ENCODE measurements at places on chromosomes 2 and 18.

DNA sequence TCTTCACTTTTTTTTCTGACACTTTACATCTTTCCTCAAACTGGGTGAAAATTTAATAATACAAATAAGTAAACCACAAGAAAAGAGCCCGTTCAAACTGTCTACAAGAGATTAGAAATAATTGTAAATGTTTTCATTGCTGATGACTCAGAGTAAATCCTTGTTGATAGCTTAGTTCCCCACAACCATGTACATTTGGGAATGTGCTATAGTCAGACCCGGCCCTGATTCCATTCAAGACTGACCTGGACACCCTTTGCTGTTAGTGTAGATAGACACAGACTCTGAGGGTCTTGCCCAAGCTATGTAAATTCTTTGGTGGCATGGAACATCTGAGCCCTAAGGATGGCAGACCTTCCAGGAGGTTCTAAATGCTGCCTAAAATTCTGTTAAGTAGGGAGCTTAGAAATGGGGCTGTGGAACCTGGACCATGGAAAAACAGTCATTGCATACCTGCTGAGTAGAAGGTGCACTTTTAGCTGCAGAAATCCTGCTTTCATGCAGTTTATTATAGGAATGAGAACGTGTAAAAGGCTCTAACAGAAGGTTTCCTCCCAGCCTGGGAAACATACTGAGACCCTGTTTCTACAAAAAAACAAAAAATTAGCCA, 3.7 kb downstream of the MALT1 start:
- no peak for DNase-seq

DNA sequence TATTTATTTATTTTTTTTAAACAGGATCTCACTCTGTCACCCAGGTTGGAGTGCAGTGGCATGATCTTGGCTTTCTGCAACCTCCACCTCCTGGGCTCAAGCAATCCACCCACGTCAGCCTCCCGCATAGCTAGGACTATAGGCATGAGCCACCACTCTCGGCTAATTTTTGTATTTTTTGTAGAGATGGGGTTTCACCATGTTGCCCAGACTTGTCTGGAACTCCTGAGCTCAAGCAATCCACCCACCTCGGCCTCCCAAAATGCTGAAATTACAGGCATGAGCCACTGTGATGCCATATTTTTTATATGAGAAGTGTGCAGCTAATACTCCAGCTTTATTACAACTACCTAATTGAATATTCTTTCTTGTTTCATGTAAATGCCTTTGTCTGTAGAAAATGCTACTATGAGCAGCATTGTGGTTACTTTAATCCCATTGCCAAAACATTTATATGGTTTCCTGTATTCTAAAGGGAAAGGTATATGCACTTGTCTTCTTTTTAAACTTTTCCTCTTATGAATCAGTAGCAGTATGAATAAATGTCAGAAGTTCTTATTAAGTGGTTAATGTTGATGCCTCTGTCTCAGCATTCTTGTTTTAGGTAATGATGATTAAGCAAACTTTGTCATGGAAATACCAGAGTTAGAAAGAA, 9.5 kb upstream of the BCL2L11 start:
- DNase-seq = no peak

GRCh38 chr2:138959031-138959430, 178.8 kb upstream of the NXPH2 start:
- DNase-seq = no peak

DNA sequence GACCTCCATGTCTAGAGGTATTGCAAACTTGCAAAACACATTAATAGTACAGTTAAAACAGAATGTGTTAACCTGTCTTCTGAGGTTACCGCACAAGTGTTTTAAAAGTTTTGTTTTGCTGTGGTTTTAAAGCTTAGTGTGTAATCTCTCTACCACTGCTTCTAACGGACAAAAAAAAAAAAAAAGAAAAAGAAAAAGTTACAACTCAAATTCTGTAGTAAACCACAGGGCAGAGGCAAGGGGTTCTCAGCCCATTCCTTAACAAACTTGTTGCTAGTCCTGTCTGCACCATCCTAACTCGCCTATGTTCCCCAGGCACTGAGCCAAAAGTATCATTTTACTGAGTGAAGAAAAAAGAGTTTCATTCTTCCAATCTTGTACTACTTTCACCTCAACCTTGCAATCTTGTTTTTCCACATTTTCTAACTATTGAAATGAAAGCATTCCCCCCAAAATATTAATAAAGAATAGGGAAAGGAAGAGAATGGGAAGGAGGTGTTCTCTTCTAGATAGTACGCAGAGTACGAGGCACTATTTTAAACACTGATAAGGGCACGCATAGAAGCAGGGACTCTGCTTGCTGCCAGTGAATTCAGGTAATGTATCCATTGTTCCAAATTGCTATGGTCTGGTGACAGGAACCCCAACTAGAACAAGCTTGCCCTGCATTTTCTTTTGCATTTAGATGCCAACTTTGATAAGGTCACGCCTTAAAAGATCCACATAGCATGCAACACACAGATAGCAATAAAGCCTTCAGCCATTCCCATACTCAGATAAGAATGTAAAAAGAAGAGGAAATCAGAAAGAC, 47.1 kb downstream of the IKZF2 start:
- no peak for DNase-seq

DNA sequence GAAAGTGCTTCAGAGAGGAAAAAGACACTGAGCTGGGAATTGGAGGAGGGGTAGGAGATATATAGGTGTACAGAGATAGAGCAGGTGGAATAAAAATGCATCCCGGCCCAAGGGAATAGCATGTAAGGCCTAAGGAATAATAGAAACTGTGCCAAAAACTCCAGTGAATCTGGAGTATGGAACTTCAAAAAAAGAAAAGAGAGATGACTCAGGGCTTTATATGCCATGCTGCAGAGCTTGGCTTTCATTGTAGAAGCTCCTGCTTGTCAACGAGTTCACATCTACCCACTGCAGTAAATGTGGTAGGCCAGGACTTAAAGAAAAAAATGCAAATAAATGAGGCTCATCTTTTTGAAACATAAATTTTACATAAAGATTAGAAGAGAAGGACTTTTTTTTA, 131.8 kb downstream of the MREG start:
- DNase-seq = no peak

DNA sequence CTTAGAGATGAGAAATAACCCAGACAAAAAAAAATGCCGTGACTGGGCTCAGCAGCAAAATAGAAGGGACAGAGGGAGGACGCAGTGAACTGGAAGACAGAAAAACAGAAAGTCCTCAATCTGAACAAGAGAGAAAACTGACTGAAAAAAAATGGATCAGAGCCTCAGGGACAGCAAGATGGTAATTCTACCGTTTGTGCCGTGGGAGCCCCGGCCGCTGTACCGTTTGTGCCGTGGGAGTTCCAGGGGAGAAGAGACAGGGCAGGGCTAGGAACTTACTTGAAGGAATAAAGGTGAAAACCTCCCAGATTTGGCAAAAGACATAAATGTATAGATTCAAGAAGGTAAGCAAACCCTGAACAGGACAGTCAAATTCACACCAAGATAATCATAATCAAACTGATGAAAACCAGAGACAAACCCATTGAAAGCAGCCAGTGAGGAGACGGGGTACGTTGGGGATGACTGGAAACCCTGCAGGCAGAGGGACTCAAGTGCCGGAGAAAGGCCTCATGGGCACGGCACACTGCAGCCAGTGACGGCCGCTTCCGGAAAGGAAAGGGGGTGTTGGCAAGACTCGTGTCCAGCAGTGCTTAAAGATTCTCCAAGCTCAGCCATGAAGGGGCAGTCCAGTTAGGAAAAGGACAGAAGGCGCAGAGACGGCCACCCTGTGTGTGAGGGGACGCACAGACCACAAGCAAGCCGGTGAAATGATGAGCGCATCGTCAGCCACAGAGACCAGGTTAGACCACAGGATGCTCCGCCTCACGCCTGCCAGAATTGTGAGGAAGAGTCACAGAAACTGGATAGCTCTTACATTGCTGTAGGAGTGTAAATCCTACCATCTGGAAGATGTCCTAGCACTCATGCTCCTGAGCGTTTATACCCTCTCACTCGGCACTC, 40.0 kb upstream of the NFATC1 start:
- no peak for DNase-seq

- DNase-seq = no peak
These were observed 163.4 kb downstream of the UBE2E3 start for GRCh38 chr2:181143790-181144300.

DNA sequence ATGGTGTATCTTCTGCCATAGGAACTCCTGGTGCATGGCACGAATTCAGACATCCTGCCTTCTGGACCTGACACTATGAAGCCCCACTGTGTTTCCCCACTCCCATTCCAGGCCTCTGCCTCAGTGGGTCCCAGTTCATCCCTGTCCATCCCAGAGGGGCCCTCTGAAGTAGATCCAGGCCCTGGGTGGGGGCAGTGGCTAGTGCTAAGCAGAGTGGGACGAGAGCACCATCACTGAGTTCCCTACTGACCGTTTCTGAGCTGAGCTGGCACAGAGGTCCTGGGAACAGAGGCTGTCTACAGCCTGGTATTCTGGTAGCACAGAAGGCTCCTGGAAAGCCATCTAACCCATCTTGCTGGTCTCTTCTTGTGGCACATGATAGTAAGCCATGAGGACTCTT, 54.0 kb downstream of the ATOH8 start:
- no peak for DNase-seq

DNA sequence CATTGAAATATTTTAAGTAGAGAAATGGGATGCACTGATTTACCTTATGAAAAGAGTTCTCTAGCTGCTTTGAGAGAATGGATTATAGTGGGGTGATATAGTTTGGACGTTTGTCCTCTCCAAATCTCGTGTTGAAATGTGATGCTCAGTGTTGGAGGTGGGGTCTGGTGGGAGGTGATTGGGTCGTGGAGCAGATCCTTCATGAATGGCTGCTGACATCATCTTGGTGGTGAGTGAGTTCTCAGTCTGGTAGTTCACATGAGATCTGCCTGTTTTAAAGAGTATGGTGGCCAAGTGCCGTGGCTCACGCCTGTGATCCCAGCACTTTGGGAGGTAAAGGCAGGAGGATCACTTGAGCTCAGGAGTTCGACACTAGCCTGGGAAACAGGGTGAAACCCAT, 58.7 kb upstream of the SH3RF3 start:
- no peak for DNase-seq

DNA sequence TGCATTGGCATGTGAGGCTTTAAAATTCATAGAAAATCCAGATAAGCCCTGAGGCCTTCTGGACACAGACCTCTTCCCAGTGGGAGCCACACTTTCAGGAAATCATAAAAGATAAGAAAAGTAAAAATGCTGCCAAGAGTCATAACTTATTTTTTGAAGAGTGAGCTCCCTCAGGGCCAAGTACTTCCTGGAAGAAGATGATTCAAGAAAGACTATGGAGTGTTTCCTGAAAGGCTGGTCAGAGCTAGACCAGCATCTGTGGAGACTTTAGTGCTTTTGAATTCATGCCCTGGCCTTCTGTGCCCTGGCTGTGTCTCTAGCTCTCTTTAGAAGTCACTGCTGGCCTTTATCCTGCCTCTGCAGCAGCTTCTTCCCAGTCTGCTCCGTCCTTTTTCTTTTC, 6.4 kb upstream of the XDH start:
- DNase-seq = no peak

DNA sequence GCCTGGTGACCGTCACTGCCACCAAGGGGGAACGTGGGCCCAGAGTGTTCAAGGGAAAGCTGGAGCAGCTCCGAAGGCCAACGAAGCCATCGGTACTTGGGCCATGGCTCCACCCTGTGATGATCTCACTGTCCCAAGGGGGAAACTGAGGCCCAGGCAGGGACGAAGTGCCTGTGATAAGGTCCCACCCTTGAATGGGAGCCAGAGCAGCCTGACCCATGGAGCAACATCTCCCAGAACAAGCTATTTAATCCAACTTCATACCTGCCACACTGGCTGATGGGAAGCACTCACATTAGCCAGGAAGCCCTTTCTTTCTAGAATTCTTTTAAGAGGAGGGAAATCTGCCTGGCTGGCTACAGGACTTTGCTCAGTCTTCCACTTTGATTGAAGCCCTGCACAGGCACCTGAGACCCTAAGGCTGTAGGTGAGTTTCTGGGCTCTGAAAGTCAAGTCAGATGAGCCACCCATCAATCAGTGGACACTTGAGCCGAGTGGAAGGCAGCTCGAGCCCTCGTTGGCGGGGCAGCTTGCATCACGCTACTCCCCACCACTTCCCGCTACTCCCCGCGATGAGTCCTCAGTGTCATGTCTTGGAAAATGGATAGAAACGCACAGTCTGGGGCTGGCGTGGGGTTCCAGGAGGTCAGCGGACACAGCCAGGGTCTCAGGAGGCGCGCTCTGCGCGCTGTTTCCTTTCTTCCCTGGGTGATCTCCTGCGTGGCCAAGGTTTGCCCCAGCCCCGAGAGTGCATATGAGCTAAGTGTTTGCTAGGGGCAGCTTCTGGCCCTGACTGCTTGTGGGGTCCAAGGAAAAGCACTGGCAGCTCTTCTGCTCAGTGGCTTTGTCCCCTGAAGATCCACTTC, 2.5 kb upstream of the HS6ST1 start:
- no peak for DNase-seq

DNA sequence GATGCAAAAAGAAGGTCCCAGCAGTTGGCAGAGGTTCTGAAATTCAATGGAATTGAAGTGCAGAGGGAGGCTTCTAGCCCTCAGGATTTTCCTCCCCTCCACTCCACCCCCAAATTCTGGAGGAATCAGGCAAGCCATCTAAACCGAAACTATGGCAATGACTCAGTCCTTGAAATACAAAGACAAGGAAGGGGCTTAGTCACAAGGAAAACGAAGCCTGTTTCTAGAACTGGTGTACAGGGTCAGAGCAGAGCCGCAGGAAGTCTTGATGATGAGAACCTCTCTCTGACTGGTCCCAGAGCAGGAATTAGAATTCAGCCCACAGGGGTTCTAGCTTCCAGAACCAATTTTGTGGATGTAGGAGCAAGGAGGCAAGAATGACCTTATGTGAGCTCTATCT, 111.7 kb upstream of the SCN1A start:
- no peak for DNase-seq

DNA sequence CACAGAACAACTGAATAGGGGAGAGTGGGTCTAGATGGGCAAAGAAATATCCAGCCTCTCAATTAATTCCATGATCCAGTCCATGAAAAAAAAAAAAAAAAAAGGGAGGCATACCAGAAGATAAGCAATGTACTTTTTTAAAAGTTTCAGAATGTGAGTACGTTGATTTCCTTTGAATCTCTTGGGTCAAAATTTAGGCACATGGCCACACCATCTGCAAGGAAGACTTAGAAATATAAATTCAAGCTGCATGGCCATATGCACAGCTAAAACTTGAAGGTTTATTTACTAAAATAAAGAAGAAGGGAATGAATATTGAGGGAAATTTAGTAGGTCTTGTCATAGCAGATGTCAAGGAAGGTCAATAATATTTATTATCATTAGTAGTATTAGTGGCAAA, 286.5 kb upstream of the CDH7 start:
- DNase-seq = no peak

GRCh38 chr2:39696101-39696553, 30.4 kb downstream of the TMEM178A start:
- DNase-seq = no peak

- no peak for DNase-seq
These were observed 836.7 kb downstream of the CBLN2 start for GRCh38 chr18:71707400-71707799.

DNA sequence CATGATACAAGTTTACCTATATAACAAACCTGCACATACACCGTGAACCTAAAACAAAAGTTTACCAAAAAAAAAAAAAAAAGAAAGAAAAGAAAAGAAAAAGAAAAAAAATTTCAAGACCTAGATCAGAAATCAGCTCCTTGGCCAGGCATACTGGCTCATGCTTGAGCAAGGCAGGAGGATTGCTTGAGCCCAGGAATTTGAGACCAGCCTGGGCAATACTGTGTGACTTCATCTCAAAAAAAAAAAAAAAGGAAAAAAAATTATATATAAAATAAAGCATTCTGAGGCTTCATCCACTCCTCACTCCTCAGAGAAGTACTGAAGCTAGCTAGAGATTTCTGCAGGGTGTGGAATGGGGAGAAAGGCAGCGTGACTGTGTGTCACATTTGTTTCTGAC, 11.8 kb upstream of the PROC start:
- no peak for DNase-seq

GRCh38 chr18:63004466-63005089, 289.2 kb downstream of the PHLPP1 start:
- DNase-seq = no peak

Data from activated CD8-positive, alpha-beta memory T cell treated with anti-CD3 and anti-CD28 coated beads for 48 hours (primary cell).